CD4-positive, alpha-beta T cell treated with Interleukin-10 for 1 hour (primary cell): ENCODE measurements at places on chromosomes 1 and 21.
A peak's percentile ranks its signal among the peaks of the same experiment; 100 is the strongest.

- DNase-seq = no peak
Measured at GRCh38 chr1:215226757-215227156, 144.2 kb downstream of the KCNK2 start.

- DNase-seq = no peak
Measured at GRCh38 chr1:156896490-156897033, 3.0 kb downstream of the PEAR1 start.

DNA sequence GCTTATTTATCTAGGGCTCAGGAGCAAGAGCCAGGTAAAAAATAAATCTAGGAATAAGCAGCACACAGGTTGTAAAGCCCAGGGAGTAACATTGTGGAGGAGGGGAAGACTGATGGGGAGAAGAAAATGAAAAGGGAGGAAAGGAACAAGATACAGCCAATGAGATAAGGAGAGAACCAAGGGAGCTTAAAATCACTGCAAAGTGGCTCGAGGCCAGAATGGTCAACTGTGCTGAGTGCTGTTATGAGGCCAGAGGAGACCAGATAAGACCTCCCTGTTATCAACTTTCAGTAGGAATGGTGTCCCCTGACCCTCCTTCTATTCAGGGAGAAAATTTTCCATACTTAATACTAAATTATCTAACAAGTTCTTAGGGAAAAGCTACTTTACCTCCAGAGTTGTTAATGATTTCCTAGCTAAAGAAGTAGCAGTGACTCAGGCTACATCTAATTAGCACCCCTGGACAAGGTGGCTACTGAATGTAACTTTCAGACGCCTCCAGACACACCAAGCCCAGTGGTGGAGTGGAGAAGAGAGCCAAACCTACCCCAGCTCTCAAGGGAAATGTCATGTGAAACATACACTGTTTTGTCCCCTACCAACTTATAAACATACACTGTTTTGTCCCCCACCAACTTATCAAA is 25.5 kb downstream of the ENAH start:
- no peak for DNase-seq

GRCh38 chr1:244271691-244272308 is 179.9 kb downstream of the ADSS2 start:
- no peak for DNase-seq

- no peak for DNase-seq
Measured at GRCh38 chr1:213003256-213003655, 12.4 kb downstream of the ANGEL2 start.

GRCh38 chr1:201493757-201494617 is 12.9 kb downstream of the CSRP1 start:
- DNase-seq = no peak

DNA sequence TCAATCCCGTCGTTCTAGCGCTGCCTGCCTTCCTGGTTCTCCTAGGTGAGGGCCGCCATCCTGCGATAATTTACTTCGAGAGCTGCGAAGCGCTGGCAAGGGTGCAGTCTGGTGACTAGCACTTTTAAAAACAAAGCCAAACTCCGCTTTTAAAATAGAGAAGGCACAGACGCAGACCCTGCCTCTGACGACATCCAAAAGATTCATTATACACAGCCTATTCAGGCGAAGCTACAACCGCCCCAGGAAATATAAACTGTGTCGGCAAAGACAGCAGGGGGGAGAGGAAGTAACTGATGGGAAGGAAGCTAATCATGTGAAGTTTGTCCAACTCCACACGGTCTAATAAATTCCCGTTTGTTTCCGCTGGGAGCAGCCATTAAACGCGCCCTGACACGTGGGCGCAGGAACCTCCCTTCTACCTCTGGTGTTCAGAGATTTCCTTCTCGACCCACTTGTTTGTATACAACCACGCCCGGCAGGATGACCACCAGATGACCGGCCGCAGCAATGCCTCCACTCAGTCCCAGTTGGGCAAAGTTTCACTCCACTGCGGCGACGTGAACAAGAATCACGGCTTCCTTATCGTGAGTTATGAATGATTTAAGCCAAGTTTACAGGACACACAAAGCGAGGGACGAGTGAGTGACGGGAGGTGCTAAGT is 1.3 kb downstream of the GNG12 start:
- no peak for DNase-seq

- no peak for DNase-seq
Measured at GRCh38 chr1:110605901-110606656, at the start of gene KCNA2. Gene KCNA2, minus strand, starts transcription at chr1:110606358. Its CDS starts 1,576 bp downstream, at chr1:110604782.

- no peak for DNase-seq
Measured at GRCh38 chr1:56395776-56396175, 183.6 kb downstream of the PLPP3 start.

- DNase-seq = no peak
Measured at GRCh38 chr1:234373959-234374254, 651 bp downstream of the COA6 start.

- no peak for DNase-seq
Measured at GRCh38 chr1:46369542-46370213, 24.4 kb upstream of the FAAH start.

DNA sequence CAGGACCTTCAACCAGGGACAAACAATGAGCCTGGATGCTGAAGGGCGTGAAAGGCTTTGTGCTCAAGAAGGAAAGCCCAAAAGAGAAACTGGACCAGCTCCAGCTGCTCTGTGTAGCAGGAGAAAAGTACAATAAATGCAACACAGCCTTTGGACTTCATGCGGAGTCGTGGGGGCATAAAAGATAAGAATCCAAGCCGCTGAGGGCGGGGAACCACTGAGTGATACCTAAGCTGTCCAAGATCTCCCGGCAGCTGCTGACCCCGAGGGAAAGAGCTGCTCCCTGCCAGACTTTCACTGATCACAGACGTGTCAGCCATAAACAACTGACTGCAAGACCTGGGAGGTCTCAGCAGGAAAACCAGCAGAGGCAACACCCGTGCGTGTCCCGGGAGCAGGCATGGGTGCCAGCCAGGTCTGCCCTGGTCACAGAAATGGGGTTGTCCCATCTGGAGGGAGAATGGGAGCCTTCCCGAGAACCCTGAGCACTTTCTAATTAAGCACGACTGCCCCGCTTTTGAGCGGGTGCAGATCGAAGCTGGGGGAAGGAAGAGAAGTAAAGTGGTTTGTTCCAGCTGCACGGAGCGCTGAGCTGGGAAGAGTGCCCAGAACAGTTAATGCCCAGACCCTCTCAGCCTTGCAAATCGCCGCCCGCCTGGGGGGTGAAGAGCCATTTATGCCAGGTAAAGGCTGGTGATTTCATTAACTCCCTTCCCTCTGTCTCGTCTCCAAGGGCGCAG is 68.3 kb upstream of the TARDBP start:
- DNase-seq = no peak

GRCh38 chr21:45531393-45532215 is 10.6 kb downstream of the SLC19A1 start:
- no peak for DNase-seq

- peak; percentile 65 for DNase-seq
Measured at GRCh38 chr1:35883635-35884101, 659 bp downstream of the AGO1 start.

- no peak for DNase-seq
Measured at GRCh38 chr1:3923378-3924185, 23.5 kb upstream of the C1orf174 start.

GRCh38 chr1:227730630-227731151 is 4.4 kb downstream of the JMJD4 start:
- no peak for DNase-seq

- DNase-seq = no peak
Measured at GRCh38 chr1:240027059-240027462, 64.6 kb upstream of the FMN2 start.

GRCh38 chr1:179866616-179867015 is 11.0 kb downstream of the TOR1AIP2 start:
- no peak for DNase-seq

GRCh38 chr21:36552434-36552785 is 72.5 kb upstream of the CLDN14 start:
- no peak for DNase-seq

GRCh38 chr1:223142795-223143536 is at the start of gene TLR5:
Gene TLR5, minus strand, starts transcription at chr1:223143248. Its CDS starts 30,217 bp downstream, at chr1:223113031.
- peak; percentile 92 for DNase-seq

DNA sequence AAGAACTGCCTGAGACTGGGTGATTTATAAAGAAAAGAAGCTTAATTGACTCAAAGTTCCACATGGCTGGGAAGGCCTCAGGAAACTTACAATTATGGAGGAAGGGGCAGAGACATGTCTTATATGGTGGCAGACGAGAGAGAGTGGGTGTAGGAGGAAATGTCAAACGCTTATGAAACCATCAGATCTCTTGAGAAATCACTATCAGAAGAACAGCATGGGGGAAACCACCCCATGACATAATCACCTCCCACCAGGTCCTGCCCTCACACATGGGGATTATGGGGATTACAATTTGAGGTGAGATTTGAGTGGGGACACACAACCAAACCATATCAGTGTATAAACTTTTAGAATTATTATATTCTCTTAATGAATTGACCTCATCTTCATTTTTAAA is 335.9 kb upstream of the DPYD start:
- no peak for DNase-seq

DNA sequence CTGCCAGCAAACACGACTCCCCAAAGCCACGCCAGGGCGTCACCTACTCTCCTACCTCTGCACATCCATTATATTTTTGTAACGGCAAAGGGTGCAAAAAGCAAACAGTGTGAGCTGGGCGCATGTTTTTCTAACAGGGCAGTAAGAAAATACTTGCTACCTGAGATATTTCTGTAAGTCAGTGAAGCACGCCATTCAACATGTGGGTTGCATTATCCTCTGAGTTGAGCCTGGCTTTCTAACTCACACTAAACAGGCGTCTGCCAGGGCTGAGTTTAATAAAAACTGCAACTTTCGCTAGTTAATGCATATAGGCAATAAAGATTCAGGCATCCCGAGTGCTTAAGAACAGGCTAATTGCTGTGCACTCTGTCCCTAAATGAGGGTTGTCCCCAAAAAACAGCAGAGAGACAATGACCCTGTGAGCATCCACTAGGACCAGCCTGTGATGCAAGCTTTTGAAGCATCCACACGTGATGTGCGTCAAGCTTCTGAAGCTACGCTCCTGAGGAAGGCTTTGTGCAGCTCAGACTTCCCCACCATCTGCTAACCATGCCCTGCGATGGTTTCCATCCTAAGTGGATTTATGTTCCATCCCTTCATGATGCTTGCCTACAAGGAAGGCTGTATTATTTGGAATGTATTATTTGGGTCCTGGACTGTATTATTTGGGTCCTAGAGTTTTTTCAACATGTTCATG is 70.0 kb upstream of the SIM2 start:
- no peak for DNase-seq

DNA sequence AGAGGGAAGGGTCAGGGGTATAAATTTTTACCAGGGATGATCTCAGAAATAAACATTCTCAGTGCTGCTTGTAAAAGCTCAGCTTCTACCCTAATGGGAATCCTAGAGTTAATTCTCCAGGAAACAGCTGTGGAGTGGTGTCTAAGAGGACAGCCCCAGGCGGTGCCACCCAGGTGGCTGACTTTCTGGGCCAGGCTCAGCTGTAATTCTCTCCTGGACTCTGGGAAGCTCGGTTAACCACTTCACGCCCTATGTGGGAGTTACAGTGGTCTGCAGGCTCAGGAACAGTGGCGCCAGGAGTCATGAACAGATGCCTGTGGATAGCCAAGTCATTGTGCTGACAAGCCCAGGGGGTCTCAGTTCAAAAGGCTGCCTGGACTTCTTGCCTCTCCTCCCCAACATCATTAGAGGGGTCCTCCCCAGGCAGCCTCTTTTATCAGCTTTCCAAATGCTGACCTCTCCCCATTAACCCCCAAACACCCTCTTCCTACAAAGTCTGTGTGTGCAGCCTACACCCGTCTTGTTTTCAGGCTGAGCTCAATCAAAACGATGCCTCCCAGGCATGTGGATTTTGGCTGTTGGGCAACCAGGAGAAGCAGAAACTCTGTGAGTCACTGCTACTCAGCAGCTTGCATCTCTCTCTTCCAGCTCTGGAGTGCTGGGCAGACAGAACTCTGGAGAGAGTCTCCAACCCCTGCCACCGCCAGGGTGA is 1.2 kb downstream of the HHIPL2 start:
- no peak for DNase-seq

DNA sequence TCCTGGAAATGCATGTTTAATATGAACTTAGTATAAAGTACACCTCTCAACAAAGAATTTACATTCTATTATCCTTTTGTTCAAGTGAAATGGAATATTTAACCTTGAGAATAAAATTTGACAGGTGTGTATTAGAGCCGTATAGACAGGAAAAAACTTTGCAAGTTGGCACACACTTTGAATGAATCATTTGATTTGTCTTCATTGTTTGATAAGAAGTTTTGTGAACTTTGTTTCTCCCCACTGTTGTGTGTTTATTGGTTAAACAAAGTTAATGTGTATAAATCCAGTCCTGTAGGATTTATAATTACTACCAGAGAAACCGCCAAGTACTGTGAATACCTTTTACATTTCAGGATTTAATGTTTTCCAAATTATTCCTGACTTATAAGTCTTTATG is 2.0 kb downstream of the SYDE2 start:
- DNase-seq = no peak

DNA sequence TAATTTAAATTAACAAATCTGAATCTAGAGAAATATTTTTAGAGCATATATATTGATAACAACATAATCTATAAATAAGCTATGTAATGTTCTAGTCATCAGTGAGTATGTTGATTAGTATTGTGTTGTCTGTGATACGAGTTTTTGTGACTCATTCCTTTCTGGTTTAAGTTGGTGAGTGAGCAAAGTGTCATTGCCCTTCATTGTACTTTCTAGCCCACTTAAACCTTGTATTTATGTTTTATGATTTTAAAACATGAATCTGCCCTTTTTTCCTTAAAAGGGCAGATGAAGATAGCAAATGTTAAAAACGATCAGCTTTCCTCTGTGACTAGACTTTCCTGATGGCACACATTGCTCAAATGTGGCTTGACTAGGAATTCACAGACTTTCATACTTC is 38.5 kb downstream of the MACO1 start:
- no peak for DNase-seq

DNA sequence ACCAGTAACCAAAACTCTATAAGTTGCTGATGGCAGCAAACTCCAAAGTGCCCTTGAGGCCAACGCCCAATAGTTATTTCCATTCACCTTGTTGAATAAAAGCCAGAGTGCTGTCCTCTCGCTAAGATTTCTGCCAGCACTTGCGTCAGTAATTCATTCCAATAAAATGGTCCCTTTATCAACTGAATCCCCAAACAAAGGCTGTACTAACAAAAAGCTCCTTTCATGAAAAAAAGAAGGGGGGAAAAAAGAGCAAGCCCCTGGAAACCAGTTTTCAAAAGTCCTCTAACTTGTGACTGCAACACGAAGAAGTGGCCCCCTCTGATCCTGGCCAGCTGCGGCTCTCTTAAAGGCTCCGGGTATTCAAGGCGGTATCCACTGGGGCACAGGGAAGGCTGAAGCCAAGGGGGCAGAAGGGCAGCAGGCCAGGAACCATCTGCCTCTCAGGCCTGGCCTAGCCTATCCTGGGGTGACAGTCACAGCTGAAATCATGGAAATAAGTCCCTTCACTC is 55.8 kb upstream of the ZNF326 start:
- DNase-seq = no peak

- DNase-seq = peak; percentile 97
Measured at GRCh38 chr1:45521413-45522323, at the start of gene PRDX1. Gene PRDX1, minus strand, starts transcription at chr1:45521884. Its CDS starts 2,841 bp downstream, at chr1:45519043.

GRCh38 chr1:224763126-224763775 is 147.1 kb downstream of the CNIH3 start:
- DNase-seq = no peak

GRCh38 chr1:177620636-177621190 is 349.1 kb downstream of the SEC16B start:
- no peak for DNase-seq

- no peak for DNase-seq
Measured at GRCh38 chr1:232982238-232982944, 32.0 kb downstream of the NTPCR start.
